Mammary epithelial cell (primary cell): ENCODE measurements at places on chromosomes 2 and 18. TPM values are rescaled to one million over a fixed set of nuclear protein-coding genes. Genes with fewer than 3 reads are reported as not detected.

DNA sequence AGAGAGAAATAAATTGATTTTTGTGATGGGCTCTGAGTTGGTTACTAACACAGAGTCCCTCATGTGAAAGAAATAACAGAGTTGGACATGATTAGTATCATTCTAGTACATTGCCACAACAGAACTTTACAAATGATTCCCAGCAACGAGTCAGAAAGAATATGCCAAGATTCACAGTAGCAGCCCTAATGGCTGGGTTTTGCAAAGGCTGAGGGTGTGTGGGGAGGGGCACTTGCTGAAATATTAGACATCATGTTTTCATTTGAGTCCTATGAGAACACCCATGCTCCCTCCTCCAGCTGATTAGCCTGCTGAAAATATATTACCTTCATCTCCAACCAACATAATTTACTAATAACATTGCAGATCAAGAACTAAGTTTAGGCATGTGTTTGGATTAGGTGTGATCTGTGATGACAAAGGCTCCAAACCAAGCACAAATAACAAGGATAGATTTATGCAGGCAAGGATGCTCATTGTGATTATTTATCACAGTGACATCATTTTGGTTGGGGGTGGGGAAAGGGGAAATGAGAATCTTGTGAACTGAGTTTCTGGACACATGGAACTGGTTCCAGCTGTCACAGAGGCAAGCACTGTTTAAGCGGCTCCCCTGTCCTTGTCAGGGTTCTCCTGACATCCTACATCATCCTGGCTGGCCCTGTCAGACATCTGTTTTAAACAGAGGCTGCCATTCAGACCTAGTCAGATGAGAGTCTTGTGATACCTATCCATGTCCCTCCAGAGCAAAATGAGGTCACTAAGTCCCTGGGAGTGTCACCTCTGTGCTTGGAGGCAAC is 205.8 kb upstream of the NCKAP5 start:
- no peak for DNase-seq

Gene VIL1
- polyA plus RNA-seq = 0.01 TPM

GRCh38 chr2:196927376-196928225 is 1.1 kb upstream of the PGAP1 start:
- peak; percentile 72 for DNase-seq

- no peak for DNase-seq
These were observed 61.8 kb upstream of the YWHAQ start for GRCh38 chr2:9692456-9693195.

DNA sequence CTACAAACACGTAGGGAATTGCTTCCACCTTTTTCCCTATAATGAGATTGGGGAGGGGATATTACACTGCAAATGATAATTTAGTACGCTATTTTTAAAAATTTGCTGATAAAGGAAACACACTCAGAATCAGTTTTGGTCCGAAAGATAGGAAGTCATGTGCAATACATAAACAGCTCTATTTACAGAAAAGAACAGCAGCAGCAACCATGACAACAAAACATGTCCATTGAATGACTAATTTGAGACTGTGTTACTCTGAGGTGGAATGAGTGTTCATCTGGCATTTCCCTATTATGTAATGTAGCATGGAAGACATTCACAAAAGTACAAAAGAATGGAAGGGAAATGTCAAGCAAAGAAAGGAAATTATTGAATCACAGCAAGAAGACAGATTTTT is 337.2 kb downstream of the NBAS start:
- DNase-seq = peak; percentile 84

GRCh38 chr18:361941-362310 is 94.1 kb upstream of the THOC1 start:
- DNase-seq = no peak

GRCh38 chr2:36376319-36376765 is 20.8 kb downstream of the CRIM1 start:
- no peak for DNase-seq

GRCh38 chr2:176872406-176872805 is 340.2 kb upstream of the HNRNPA3 start:
- DNase-seq = no peak

- DNase-seq = peak; percentile 98
These were observed 23.2 kb upstream of the ACSL3 start for GRCh38 chr2:222837643-222838056.

Gene SERPINB4
- 1.3 TPM for polyA plus RNA-seq

Gene ITPRIPL1
- polyA plus RNA-seq = 0.17 TPM

GRCh38 chr2:70240599-70240998 is 7.8 kb downstream of the TIA1 start:
- DNase-seq = no peak

GRCh38 chr18:3212657-3213056 is 7.1 kb downstream of the MYOM1 start:
- DNase-seq = no peak

Gene ANO7
- polyA plus RNA-seq = 1.5 TPM

Gene TLX2
- 0.05 TPM for polyA plus RNA-seq

GRCh38 chr2:156505696-156506095 is 69.5 kb downstream of the GPD2 start:
- DNase-seq = no peak

GRCh38 chr2:174762464-174762863 is 1.8 kb downstream of the CHRNA1 start:
- DNase-seq = no peak

Gene CHRNA1
- polyA plus RNA-seq = not detected

Gene ADD2
- polyA plus RNA-seq = 0.06 TPM

- no peak for DNase-seq
These were observed 166.5 kb downstream of the MAIP1 start for GRCh38 chr2:200121931-200122330.
